Left forelimb (tissue), 1 donor: ENCODE measurements at places on chromosomes 1 and 21.

DNA sequence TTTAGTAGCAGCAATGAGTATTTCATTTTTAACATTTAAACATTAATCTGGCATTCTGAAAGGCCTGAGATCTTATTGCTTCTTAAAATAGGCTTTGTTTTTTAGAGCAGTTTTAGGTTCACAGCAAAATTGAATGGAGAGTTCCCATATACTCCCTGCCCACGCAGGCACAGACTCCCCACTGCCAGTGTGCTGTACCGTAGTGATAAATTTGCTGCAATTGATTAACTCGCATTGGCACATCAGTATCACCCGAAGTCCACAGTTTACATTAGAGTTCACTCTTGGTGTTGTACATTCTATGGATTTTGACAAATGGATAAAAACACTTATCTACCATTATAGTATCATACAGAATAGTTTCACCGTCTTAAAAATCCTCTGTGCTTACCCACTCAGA lies 71.8 kb upstream of the ERRFI1 start:
- no peak for DNase-seq

- DNase-seq, result no peak
These were observed 797 bp downstream of the CC2D1B start for GRCh38 chr1:52365071-52365745.

GRCh38 chr1:17565461-17566252 lies 26.2 kb downstream of the ARHGEF10L start:
- DNase-seq, result no peak

DNA sequence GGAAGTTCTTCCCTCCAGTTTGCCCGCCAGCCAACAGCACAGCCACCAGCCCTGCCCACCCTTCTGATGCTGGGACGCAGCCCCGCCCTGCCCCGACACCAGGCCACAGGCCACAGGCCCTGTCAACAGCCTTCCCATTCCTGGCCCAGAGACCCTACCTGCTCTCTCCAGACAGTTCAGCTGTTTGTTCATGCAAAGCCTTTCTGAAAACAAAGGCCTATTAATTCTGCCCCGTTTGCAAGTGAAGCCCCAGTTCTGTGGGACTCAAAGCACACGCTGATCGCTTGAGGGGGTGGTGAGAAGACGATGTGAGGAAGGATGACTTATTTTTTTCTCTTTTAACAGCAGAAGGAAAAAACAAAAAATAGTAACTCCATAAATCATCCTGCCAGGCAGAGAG lies 55.4 kb upstream of the KIF26B start:
- DNase-seq, result no peak

- DNase-seq, result no peak
These were observed 51.5 kb upstream of the WNT2B start for GRCh38 chr1:112457241-112457640.

GRCh38 chr1:40857737-40858136 lies 4.4 kb downstream of the CITED4 start:
- no peak for DNase-seq

GRCh38 chr1:41953291-41953690 lies 34.6 kb upstream of the HIVEP3 start:
- no peak for DNase-seq

GRCh38 chr1:149962736-149963135 lies 26.1 kb upstream of the MTMR11 start:
- no peak for DNase-seq

DNA sequence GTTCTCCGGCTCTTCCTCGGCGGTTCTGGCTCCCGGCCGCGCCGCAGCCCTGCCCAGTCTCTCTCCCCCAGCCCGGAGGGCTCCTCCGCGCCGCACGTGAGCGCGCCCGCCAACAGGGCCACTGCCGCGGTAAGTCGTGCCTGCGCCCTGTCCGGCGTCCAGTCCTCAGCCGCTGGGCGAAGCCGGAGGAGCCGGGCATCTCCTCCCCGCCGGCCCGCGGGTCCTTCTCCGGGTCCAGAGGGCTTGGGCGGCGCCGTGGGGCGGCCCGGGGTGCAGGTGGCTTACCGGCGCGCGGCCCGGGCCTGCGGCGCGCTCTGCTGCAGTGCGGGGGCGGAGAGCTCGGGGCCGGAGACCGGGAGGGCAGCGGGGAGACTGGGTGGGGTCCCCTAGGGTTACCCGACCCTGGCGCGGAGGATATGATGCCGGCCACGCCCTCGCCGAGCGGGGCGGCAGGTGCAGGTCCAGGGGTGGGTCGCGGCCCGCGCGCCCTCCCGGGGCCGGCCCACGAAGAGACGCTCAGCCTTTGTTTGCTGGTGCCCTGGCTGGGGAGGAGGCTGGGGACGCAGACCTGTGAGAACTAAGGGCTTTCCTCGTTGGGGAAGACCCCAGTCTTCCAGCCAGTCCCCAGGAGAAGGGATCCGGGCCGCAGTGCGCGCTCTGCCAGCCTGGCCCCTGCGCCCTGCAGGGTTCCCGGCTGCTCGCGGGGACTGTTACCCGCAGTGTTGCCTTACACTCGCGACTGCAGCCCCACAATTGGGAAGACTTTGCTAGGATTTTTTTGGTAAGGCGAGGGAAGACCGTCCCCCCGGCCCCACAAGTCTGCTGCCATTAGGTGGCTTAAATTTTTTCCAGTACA lies at the start of gene DOP1B:
DOP1B (plus strand) TSS at position 10 of the 856 bp plus-strand sequence. CDS start 7,910 bp downstream, outside the sequence.
- no peak for DNase-seq

DNA sequence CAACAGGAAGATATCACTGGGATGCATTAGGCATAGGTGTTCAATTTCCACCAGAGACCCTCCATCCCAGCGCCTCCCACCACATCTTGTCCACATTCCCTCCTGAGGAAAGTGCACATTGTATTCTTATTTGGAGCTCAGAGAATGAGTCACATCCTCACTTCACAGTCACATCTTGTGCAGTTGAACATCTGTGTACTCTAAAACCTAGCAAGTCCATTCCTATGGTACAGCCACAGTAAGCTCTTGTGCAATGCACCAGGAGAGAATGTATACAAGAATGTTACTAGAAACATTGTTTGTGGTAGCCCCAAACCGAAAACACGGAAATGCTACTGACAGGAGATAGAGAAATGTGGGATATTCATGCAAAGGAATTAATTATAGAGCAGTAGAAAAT lies 1.6 kb upstream of the KDF1 start:
- DNase-seq, result no peak

- no peak for DNase-seq
These were observed 1.0 kb downstream of the PLEKHG5 start for GRCh38 chr1:6490181-6491080.

DNA sequence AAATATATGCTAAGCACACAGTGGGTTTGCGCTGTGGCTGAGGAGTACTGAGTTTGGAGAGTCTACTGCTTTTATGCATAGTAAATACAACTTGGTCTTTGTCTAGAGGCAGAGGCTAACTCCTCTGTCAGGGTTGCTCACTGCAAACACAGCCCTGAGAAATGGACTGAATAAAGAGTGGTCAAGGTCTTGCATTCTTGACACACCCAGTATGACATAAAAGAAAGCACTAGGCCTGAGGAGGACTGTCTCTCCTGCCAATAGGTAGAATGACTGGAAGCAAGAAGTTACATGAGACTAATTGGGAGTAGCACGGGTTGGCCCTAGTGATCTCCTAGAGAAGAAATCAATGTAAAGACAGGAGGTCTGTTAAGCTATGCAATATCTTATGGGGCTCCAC lies 367.2 kb upstream of the B3GALT2 start:
- DNase-seq, result no peak

- no peak for DNase-seq
These were observed 2.7 kb downstream of the HIVEP3 start for GRCh38 chr1:41915786-41916571.

GRCh38 chr1:109620401-109620791 lies 759 bp downstream of the AMPD2 start:
- DNase-seq, result peak; percentile 78
